ENCODE measurements at places on chromosomes 5 and 9.

- DNase-seq = no peak
Observed at GRCh38 chr5:145588113-145588512, 247.0 kb downstream of the PRELID2 start.

- DNase-seq = no peak
Observed at GRCh38 chr5:2848619-2849018, 97.1 kb upstream of the IRX2 start.

DNA sequence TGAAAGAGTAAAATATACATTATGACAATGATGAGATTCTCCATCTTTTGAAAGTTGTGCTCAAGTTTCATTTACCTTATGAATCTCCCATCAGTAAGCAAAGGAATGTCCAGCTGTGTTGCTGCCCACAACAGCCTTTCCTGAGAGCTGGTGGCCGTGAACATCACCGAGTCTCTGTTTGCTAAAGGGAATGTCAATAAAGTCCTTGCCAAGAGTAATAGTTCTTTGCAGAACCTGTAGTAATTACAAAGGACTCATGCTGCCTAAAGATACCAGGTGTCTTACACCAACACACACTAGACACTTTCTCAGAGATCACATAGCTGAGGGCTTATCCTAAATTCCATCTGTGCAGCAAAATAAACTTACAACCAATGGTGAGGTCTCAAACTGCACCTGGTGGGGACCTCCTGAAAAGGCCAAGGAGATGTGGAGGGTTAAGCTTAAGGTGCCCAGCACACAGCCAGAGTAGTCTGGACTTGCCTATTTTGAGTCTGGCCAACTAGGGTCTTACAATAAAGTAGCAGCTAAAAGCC is 111.1 kb upstream of the DAPK1 start:
- no peak for DNase-seq

DNA sequence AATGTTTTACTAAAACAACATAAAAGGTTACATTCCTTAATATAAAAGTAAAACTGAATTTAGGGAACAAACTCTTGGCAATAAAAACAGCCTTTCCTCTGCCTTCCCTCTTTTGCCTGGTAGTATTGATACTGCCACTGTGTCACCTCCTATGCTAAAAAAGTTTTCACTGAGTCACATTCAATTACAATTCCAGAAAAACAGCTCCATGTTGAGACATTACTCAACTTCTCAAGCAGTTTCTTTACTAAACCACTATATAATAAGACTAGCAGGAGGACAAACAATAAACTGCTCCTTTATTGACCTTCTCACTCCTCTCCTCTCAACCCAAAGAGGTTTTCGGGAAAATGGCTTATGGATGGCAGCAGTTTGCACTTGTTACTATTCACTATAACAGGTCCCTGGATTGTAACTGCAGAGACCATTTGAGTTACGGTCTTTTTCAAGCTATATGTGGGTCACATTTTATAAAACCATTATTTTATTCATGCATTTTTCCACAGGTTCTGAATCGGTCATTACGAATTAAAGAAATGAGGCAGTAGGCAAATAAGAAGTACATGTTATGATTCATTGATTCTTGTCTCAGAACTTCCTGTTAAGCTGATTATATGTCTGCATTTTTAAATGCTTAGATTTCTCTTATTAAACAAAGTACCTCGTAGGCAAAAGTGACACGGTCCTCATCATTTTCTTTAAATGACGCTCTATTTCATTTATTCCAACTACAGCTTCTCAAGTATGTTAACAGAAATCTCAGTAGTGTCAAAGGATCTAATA is 2.1 kb downstream of the ZDHHC21 start:
- no peak for DNase-seq

- DNase-seq = no peak
Observed at GRCh38 chr5:149062371-149063016, 368 bp downstream of the SH3TC2 start.

- no peak for DNase-seq
Observed at GRCh38 chr5:170691657-170692056, 91.9 kb upstream of the GABRP start.

DNA sequence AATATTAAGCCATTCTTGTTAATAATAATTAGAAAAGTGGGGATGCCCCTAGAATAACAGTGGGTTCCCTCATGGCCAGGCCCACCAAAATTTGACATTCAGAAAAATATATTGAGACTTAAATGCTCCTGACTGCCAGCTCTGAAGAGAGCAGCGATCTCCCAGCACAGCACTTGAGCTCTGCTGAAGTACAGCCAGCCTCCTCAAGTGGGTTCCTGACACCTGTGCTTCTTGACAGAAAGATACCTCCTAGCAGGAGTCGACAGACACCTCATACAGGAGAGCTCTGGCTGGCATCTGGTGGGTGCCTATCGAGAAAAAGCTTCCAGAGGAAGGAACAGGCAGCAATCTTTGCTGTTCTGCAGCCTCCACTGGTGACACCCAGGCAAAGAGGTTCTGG is 261.5 kb downstream of the DTWD2 start:
- no peak for DNase-seq

- no peak for DNase-seq
Observed at GRCh38 chr9:123942542-123942941, 12.6 kb upstream of the DENND1A start.

DNA sequence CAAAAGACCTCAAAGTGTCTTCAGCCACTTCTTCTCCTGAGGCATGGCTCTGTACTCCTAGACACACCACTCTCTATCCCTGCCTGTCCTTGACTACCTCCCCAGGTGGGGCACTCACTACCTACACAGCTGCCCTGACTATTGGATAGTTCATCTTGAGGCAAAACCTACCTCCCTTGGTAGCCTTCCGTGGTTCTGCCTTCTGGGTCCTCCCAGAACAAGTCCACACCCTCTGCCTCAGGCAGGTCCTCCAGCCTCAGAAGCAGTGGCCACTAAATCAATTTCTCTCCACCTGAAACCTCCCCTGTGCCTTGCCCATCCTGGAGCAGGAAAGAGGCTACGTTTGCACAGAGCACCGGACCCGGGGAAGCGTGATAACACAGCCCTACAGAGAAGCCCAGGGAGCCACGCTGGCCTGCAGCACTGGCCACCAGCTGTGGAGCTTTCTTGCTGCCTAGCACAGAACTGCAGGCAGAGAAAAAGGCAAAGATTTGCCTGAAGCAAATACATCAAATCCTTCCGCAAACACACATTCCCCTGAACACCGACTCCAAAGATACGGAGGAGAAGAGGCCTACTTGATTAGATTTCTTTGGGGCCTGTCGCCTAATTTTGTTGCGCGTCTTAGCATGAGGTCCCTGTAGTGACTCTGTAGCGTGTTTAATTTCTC is 141.8 kb downstream of the C9orf50 start:
- no peak for DNase-seq

- DNase-seq = no peak
Observed at GRCh38 chr5:149537374-149537975, 13.8 kb downstream of the CSNK1A1 start.

GRCh38 chr5:14628346-14628745 is 36.2 kb upstream of the OTULIN start:
- no peak for DNase-seq

DNA sequence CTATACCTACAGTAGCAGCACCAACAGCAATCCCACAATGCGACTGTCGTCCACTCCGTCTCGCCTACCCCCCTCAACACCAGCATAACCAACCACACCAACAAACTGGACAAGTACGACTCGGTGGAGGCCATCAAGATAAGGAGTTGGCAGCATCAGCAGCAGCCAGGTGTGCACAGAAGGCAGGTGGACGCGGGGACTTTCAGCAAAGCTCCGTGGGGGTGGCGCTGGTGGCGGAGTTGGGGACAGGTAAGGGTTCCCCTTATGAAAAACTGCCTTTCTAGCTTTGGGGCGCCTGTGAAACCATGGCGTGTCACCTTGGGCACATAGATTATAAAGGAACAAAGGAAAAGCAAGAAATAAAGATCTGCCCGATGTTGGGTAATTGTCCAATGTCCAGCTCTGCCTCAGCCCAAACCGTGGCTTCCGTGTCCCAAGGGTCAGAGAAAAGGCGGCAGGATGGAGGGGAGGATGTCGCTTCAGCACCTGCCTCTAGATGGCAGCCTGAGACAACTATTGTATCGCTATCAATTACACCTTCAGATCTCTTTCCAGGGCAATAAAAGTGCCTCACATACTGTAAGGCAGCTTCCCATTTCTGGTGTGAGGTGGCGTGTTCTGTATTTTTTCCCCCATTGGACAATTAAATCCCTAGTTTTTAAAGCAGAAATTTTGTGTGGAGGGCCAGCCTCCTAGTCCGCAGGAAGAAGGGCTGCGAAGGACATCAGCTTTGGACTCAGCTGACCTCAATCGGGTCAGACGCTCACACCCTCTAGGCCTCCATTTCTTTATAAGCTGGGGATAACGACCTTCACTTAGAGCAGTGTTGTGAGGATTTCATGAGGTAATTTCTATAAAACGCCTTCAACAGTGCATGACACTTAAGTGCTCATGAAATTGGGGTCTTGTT is 58.8 kb downstream of the MTRR start:
- peak; percentile 14 for DNase-seq

DNA sequence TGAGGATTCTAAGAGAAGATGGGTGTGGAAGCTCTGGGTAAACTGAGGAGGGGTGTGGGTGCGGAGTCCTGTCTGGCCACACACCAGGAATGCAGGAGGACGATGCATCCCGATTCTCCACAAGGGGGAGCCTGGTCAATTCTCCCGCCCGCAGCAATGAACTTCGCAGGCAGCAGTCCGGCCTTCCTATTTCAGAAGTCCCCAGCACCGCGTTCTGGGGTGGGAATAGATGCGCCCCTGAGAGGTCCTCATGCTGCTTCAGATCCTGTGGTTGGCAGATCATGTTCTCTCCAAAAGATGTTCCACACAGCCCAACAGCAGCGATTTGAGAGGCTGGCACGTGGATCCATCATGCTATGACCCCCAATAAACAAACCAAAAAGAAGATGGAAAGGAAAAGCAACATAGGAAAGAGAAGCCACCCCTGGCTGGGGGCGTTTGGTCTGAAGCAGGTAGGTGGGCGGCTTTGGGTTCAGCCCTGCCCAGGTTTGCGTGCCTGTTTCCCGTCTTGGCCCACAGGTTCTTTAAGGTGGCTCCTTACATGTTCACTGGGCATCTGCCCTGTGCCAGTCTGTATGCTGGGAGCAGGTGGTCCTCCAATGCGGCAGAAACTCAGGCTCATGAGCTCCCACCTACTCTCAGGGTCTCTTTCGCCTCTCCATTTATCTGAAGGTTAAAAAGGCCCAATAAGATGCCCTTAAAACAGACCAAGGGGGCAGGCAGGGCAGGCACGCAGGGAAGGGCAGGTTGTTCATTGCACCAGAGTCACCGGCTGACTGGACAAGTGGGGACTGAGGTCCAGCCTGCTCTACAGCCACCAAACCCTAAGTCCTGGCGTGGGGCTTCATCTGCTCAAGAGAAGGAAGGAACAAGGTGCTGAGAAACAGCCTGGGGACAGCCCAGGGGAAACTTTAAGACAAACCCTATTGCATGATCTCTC is 171.6 kb downstream of the PAX5 start:
- DNase-seq = peak; percentile 22

DNA sequence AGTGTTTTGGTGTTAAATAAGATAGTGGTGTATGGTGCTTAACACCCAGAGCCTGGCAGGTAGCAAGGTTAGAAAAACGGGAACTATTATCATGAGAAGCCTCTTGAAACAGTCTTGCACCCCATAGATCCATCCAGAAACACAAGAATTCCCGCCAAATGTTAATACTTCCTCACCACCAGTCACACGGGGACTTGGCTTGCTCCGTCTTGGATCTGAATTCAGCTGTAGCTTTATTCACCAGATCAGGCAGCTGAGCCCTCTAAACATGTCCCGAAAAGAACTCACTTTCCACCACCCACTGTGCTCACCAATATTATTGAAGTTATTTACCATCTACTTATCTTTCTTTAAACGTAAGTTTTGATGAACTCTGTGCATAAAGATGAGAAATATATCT is 101.6 kb upstream of the PTPN3 start:
- DNase-seq = no peak

DNA sequence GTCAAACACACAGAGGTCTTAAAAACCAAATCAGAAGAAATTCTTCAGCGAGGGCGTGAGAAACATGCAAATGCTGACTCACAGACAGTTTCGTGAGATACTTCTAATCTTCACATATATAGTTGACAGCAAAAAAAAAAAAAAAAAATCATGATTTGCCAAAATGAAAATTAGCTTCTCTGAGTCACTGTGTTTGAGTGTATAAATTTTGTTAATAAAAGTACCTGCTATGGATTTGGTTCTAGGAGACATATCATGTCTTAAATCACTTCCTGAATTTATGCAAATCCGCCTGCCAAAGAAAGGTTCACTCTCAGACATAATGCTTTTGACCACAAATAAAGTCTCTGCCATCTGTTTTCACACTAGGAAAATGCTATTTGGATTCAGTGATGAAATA is 114.3 kb downstream of the SLC1A3 start:
- no peak for DNase-seq

DNA sequence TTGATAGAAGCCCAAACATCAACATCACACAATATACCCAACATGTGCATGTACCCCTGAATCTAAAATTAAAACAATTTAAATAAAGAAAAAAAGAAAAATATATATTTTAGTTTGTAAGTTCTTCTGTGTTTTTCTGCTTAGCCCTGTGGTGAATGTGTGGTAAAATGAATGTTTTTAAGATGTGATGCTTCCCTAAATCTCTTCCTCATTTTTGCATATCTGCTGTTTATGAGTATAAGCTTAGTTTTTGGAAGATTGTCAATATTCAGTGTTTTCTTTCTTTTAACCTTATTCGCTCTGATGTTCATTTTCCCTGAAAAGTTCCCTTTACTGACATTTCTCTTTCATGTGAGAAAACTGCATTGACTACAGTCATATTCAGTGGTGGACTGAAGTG is 44.4 kb upstream of the DAB2 start:
- DNase-seq = no peak

DNA sequence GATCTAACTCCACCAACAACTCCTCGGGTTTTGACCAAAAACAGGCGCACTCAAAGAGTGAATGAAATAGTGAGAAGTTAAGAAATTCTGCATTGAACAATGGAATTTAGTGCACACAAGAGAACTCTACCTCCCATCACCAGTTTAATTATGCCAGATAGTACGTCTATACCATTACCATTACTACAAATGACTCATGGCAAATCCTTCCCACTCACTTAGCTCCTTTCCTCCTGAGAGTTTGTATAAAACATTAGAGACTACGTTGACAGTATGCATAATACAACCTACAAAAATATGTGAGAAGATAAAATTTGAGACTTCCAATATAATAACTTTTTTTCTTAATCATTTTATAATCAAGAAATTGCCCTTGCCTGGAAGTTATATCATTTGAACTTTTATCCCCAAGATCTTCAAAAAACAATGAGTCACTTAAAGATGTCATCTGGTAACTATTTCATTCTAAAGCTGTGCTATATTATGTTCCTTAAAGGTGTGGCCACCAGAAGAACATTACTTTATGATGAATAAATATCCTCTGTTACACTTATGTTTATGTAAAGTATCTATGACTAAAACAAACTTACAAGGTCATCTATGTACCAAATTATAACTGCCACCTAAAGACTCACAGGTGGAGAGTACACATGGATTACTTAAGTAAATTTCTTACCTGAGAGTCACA is 297.9 kb upstream of the PTGER4 start:
- no peak for DNase-seq

DNA sequence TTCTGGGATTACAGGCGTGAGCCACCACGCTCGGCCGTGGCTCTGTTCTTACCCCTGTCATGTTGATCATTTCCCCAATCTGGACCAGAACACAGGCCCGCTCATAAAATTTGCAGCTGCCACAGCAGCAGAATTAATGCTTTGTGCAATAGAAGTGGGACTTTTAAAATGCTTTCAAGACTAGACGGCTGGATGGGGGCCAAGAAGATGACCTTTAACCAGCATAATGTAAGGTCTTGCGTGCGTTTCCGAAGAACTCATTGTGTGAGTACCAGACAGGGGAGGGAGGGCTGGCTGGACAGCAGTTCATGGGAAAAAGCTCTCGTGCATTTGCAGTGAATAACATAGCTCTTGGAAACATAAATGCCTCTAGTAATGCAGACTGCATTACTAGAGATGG is 3.5 kb upstream of the WDR38 start:
- no peak for DNase-seq
